Daoy (cell line): ENCODE measurements at places on chromosomes 2 and 18.

- no peak for DNase-seq
Observed at GRCh38 chr2:62196278-62196901, 475 bp downstream of the B3GNT2 start.

GRCh38 chr2:144572977-144573376, 53.1 kb upstream of the ZEB2 start:
- DNase-seq: no peak

DNA sequence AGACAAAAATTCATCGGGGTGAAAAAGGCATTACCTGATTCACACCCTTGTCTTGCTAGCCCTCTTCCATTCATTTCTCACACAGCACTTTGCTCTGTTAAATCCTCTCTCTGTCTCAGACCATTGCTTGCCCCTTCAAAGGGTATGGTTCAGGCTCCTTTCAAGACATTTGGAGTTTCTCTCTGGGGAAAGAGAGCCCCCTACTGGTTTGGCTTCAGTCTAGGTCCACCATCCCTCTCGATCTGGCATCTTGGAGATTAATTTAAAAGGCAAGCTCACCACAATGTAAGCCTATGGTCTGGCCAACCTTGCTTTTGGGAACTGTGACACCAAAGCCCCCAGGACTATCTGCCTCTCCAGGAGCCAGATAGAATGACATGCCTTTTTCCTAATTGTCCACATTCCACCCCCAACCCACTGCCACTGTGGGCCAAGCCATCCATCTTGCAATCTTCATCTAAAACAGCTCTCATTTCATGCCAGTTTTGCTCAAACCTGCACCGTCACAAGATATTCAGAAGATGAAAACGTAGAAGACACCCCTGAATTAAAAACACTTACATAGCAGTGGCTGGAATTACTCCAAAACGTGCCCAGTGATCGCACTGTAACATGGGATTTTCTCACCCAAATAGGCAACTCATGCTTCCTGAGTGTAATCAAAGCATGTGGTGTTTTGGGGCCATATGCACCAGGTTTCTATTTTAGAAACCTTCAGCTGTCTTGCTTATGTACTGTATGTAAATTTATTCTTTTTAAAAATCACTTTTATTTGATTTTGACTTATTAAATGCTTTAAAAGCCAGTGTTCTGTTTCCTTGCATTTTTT, 93.9 kb downstream of the FARSB start:
- peak; percentile 35 for DNase-seq

DNA sequence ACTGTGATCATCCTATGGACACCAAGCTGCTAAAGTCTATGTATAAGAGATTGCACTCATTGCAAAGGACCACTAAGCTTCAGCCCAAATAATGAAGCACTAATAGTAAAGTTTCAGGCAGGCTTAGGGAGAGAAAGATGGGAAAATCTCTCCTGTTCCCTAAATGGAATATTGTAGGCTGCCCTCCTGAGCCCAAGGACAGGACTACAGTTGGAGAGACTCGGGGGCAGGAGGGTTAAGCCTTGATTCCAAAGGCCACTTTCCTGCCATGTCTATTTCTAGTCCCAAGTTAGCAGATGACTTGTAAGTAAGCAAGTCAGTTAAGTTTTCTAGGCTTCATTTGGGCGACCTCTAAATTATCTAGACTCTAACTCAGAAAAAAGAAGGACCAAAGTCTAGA, 9.0 kb downstream of the TMEM247 start:
- DNase-seq: no peak

- no peak for DNase-seq
Observed at GRCh38 chr2:1459727-1460126, 46.5 kb downstream of the TPO start.

DNA sequence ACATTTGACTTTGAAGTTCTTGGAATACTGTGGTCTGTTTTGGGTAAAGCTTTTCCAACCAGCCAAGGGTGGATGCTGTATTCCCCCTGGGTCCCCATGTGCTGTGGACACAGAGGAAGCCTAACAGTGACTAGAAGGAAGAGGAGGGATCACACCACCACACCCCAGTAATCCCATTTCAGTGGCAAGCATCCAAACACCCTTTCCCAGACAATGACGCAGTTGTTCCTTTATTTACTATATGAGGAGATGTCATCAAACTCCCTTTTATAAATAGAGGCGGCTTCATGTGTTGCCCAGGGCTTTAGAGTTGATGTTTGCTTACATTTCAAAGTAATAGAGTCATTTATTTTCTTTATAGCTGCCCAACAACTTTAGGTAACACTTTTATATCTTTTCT, 959.4 kb upstream of the GYPC start:
- DNase-seq: no peak

- DNase-seq: no peak
Observed at GRCh38 chr18:79573921-79574491, 105.6 kb upstream of the CTDP1 start.

DNA sequence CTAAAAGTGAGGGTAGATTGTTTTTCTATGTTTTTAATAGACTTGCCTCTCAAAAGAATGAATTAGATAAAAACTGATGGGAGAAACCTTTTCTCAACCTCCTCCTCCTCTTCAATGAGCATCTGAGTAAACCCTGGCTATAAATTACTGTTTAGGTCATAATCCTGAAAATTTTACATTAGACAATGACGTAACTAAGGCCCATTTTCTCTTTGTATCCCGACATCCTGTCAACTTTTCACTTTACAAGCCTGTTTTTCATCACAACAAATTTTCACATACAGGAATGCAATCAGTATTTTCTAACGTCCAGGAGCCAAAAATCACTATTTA, 1.3 kb downstream of the SPIRE1 start:
- no peak for DNase-seq

DNA sequence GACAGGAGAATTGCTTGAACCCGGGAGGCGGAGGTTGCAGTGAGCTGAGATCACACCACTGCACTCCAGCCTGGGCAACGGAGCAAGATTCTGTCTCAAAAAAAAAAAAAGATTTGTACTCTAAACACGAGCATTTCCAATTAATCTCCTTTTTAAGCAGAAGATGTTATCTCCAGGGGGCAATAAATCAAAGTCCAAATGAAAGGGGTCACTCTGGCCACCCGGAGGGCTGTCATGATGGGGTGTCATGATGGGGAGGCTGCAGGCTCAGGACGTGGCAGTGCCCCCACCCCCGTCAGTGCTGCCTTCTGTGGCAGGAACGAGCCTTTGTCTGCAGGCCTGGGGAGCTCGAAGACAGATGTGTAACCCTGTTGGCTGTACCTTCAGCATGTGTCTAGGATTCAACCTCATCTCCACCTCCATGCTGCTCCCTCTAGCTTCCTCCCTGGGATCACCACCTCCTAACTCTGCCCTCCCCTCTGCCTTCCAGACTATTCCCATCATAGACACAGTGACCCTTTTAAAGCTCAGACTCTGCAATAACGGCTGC, 76.9 kb upstream of the YWHAQ start:
- DNase-seq: no peak

DNA sequence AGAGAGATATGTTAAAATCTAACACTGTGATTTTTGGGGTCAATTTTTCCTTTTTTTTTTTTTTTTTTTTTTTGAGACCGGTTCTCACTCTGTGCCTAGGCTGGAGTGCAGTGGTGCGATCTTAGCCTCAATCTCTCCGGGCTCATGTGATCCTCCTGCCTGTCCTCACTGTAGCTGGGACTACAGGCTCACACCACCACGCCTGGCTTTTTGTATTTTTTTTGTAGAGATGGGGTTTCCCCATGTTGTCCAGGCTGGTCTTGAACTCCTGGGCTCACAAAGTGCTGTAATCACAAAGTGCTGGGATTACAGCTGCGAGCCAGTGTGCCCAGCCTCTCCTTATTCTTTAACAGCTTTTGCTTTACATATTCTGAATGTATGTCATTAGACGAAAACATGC, 2.9 kb upstream of the HAAO start:
- no peak for DNase-seq

DNA sequence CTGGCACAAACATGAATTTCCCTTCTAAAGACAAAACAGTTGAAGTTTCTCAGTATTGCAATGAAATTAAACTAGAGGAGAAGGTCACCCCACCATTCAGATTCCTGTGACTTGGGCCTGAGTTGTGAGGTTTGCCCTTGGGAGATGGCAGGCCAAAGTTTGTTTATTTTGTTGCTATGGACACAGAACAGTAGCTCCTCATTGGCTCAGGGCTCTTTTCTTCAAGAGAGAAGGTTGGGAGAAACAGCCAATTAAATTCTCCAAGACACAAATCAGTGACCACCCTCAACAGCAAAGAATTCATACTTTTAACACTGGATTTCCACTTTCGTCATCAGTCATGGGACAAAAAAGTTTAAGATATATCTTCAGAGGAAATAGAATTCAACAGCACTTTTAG, at the start of gene FLACC1:
Gene FLACC1, minus strand, starts transcription at position 125 of the 400 bp plus-strand sequence. CDS start 5,941 bp downstream, outside the sequence.
- DNase-seq: peak; percentile 53

GRCh38 chr2:213036836-213037235, 114.6 kb downstream of the IKZF2 start:
- DNase-seq: no peak

DNA sequence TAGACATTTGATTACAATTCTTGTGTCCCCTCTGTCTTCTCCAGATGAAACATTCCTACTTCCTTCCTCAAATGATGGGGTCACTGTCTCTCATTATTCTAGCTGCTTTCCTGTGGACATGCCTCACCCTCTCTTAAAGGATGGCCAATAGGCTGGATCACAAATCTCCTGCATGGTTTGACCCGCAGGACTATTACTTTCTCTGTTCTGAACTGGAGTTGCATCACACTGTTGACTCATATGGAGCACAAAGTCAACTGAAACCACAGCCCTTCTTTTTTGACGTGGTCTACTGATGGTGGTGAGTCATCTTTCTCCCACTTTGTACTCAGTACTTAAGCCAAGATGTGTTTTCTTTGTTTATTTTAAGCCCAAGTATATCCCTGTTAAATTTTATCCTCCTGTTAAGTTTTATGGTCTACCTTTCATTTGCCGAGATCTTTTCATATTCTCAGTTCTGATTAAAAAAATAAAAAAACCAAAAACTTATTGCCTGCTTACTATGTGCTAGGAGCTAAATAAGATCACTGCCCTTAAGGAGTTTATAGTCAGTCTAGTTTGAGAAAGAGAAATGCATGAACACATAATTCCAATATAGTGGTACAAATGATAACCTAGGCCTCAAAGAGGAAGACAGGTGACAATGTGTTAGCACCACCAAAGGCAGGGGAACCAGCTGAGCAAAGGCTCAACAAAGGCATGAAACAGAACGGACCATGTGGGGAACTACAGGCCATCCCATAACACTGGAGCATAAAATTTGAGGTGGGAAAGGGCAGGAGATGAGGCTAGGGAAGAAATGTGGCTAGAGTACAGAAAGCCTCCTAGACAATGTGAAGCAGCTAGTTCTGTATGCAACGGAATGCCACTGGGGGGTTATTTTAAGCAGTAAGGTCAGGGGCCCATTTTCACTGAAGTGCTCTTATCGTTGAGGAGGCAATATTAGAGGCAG, 67.6 kb upstream of the ZFP36L2 start:
- peak; percentile 91 for DNase-seq

DNA sequence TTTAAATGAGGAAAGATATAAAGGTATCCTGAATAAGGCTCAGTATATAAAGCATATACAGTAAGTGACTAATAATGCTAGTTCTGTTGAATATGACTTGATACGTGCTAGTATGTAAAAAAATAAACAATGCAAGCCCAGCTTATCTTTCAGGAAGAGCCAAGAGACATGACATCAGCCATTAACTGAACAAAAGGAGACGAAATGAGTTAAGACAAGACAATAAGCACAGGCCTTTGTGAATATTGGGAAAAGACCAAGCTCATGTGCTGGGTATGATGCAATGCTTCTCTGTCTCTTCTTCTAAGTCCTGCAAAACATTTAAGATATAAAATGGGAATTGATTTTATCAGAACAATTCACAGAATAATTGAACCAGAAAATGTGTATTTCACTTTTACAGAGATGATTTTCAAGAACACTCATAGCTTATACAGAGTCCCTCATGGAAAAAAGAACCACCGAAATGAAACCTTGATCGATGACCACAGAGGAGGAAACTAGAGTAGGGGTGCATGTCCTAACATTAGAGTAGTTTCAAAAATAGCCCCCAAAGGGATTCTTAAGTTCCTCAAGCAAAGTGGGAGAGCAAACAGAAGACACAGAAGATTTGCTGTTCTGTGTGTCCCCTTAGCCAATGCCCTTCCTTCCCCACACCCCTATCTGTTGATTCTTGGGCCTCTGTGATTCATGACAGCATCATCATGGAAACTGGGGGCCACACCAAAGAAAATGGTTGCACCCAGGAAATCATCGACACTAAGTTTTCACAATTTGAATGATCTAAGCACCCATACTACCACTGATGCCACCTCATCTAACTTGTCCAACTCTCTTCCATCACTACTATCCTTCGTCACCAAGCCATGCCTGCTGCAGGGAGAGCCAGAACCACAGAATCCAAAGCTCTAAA, 68.0 kb upstream of the CRIM1 start:
- DNase-seq: peak; percentile 36

- no peak for DNase-seq
Observed at GRCh38 chr2:171966235-171966634, 33.5 kb upstream of the METAP1D start.

- DNase-seq: no peak
Observed at GRCh38 chr18:7953095-7953958, 386.2 kb downstream of the PTPRM start.

- peak; percentile 39 for DNase-seq
Observed at GRCh38 chr2:64214281-64215115, 70.3 kb upstream of the PELI1 start.

DNA sequence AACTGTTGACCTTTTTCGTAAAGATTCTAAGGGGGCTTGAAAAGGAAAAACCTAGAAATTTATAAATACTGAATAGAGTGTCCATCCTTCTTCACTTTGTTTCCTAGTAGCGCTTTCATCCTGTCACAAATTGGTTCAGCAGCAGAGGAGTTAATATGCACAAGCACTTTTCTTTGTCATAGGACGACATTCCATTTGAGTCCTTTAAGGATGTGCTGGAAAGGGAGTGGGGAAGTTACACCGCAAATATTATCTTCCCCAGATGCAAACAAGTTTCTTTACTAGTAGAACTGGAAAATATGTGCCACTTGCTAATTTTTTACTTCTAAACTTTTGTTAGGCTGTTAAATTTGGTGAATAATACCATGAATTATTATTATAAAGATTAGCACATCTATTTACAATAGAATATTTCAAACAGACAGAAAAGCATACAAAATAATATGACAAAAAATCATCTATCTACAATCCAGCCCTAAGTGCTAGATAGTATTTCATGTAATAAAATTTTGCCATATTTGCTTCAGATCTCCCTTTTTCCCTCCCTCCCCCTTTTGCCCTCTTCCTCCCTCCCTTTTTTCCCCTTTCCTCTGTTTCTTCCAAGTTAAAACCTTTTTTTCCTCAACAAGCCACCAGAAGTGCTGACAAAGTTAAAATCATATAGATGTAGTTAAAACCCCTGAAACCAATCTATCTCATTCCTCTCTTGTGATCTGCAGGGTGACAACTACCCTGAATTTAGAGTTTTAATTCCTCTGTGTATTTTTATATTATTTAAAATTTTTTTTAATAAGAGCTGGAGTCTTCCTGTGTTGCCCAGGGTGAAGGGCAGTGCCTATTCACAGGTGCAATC, 50.5 kb upstream of the MAP4K3 start:
- no peak for DNase-seq

- no peak for DNase-seq
Observed at GRCh38 chr2:156933645-156934225, 323.8 kb upstream of the GALNT5 start.
